ENCODE measurements at places on chromosomes 2 and 18.

DNA sequence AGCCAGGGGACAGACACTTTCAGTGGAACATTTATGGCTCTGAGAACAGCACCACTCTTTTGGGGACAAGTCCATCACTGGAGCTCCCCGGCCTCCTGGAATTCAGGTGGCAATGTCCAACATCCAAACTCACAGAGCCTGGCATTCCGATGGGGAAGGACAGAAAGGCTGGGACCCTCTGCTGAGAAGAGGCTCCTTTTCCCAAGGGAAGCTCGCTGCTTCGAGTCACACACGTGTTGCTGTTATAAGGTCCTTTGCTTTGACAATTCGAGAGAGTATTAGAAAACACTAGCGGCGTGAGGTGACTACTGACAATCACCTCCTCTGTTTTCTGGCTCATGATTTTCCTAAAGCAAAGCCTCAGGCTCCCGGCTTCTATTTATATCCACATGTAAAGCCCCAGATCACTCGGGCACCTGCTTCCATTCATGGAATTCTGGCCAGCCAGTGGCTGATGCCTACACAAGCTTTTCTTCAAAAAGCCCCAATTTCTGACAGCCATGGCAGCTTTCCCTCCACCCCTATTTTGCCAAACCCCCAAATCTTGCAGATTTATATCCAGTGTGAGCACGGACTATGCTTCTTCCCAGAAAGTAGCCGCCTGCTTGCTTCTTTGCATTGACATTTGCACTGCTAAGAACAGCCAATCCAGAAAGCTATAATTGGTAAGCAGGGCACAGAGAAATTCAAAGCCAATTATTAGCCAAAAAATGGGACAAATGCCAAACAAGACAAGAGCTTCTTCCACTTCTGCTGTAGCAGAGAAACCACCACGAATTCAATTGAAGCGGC lies 67.3 kb downstream of the NDUFA10 start:
- no peak for DNase-seq

- DNase-seq, result peak; percentile 89
These were observed 100.9 kb downstream of the ARL4C start for GRCh38 chr2:234395891-234396420.

DNA sequence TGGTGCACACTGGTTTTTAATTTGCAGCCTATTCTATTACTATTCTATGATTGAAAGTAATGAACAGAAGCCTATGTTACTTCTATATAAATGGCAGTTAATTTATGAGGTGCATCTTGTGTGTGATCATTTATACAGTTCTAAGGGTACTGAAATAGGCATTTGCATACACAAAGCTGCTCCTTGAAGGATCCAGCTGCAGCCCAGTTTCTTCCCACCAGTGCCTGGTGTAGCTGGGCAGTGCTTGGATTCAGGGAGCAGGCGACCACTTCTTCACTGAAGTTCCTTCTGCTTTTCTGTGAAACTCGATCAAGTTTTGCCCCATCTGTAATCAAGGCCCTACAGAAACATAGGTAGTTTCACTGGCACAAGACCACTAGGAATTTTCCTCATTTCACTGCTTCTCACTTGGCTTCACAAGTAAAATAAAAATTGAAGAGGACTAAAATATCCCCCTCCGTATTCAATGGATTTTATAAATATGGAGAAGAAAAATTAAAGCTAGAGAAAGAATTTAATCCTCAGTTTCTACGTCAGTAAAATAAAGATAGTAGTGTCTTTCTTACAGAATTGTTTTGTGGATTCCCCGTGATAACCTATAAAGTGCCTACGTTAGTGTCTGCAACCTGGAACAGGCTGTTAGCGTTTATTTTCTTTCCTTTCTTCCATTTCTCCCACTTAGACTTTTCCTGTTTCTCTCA lies 1.7 kb upstream of the LPIN2 start:
- DNase-seq, result no peak

- DNase-seq, result no peak
These were observed 11.4 kb downstream of the CUL3 start for GRCh38 chr2:224573724-224574123.

DNA sequence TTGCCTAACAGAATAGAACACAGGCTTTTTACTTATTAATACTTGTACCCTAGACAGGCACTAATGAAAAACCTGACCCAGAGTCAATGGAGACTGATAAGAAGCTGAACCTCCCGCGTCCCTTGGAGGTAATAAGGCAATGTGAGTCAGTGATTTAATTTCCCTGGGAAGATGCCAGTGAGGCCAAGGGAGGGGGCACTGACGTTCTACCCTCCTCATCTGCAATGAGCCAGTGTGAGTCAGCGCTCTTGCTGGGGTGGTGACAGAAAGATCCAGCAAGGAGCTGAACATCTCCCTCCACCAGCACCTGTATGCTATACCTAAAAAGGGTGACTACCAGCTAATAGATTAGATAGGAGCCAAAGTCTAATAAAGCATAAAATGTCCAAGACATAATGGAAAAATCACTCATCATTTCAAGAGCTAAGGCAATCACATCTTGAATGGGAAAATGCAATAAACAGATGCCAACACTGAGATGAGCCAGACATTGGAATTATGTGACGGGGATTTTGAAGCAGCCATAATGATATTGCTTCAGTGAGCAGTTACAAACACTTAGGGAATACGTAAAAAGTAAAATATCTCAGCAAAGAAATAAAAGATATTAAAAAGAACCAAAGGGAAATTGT lies 116.9 kb downstream of the TPGS2 start:
- DNase-seq, result no peak

DNA sequence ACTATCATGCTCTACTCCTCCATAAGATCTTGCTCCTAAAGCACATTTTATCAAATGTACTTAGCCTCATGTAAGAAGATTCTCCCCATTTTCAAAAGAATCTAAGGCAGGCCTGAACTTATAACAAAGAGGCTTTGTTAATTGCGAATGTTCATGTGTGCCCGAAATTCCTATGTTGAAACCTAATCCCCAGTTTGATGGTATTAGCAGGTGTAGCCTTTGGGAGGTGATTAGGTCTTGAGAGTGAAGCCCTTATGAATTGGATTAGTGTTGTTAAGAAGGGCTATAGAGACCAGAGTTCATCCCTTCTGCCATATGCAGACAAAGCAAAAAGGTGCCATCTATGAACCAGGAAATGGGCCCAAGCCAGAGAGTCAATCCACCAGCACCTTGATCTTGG lies 234.5 kb downstream of the PAX3 start:
- DNase-seq, result no peak

GRCh38 chr2:66675591-66675990 lies 240.7 kb downstream of the MEIS1 start:
- DNase-seq, result no peak

GRCh38 chr2:164692114-164692513 lies 70.8 kb upstream of the GRB14 start:
- DNase-seq, result no peak

- no peak for DNase-seq
These were observed 101.3 kb upstream of the NDUFV2 start for GRCh38 chr18:9001209-9001608.

DNA sequence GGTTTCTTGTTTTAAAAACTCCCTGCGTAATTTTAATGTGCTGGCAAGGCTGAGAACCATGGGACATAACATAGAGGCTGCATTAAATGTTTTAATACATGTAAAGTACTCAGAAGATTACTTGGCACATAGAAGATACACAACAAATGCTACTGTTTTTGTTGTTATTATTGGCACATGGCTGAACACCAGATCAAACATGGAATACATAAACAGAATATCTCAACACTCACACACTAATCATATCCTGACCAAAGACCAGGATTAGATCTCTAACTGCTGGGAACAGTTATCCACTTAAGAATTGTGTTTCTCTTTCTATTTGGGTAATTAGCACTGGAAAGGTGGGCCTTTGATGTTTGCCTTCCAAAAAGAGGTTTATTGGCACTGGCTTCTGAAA lies 69.3 kb downstream of the KCNE4 start:
- no peak for DNase-seq

GRCh38 chr2:19332503-19332902 lies 25.9 kb downstream of the OSR1 start:
- DNase-seq, result no peak

DNA sequence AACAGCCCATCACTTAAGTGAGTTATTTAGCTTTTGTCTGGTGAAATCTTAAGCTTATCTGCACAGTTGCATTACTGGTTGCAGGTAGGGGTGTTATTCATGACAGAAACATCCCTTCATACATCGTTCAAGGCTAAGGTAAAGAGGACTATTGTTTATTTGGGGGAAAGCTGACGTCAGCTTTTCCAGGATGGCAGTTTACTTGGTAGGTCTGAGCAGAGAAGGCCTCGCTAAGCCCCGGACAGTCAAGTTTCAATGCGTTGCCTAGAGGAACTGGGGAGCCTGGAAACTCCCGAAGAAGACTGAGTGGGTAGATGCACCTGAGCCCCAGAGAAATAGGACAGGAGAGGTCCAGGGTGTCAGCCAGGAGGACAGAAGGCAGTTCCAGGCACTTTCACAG lies 2.2 kb downstream of the RNU4ATAC start:
- no peak for DNase-seq

GRCh38 chr2:107374249-107374648 lies 452.4 kb upstream of the RGPD4 start:
- DNase-seq, result no peak

- no peak for DNase-seq
These were observed 264.7 kb downstream of the RNF152 start for GRCh38 chr18:61628085-61628484.

DNA sequence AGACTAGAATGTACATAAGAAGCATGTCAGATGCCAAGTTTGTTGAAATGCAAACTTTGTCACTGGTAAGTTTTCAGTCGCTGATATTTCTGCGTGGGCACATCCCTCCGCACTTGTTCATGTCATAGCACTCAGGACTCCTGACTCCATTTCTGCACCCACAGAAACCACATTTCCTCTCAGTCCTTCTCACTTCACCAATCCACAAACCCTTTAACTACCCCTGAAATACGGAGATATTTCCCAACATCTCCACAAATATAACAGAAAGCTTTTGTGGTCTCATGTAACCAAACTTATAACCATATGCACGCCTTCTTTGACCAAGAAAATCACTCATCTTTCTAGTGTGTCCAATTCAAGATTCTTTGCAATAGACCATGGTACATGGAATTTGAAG lies 276.9 kb upstream of the ERBB4 start:
- no peak for DNase-seq

DNA sequence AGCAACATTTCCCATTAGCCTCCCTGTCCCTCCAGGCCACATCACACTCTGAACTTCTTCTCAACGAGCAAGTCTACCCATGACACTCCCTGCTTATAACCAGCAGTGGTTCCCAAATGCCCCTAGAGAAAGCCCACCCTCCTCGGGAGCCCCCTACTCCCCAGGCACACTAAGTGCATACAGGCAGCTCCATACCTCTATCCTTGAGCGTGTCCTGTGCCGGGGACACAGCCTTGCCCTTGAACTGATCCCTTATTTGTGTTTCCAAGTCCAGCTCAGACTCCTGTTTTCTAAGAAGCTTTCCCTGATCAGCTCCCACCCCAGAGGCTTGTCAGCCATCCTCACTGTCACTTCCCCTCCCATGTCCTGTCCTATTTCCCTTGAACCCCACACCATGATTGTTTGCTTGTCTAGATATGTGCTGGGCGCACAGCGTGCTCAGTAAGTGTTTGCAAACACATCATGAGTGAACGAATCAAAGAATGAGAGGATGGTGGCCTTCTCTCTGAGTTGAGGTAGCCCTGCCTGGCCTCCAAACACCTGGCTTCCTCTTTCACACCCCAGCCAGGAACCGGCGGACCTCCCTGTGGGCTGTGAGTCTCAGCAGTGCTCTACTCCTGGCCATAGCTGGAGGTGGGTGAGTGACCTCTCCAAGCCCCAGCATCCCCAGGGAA lies 2.1 kb downstream of the TEX51 start:
- no peak for DNase-seq

DNA sequence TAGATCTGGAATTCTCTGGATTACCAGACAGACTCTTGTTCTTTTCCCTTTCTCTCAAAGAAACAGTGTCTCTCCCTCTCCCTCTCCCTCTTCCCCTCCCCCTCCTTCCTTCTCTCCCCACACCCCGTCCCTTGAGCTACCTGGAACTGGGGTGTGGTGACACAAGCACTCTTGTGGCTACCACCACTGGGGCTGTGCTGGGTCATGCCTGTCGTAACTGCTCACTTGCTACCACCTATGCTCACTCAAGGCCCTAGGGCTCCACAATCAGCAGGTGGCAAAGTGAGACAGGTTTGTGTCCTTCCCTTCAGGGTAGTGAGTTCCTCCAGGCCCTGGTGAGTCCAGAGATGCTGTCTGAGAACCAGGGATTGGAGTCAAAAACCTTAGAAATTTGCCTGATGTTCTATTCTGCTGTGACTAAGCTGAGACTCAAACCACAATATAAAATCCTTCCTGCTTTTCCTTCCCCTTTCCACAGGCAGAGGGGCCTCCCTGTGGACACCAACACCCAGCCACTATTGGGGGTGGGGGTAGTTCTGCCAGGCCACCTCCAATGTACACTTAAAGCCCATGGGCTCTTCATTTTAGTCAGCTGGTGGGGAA lies 70.8 kb downstream of the OXER1 start:
- DNase-seq, result no peak

DNA sequence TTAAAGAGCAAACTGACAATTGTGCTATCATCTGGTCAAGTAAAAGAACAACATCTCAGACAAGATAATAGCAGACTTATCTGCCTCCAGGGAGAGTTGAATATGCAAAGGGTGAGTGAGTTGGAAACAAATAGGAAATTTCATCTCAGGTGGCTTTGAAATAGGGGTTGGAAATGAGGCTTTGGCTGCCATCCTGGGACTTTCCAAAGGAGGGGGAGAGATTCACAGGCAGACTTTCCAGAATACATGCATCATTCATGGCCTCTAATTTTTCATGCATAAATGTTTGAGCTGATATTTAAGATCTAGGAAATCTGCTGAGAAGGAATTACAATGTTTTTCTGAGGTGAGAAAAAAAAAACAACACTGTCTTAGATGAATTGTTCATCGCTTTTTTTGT lies 300.5 kb downstream of the ALK start:
- no peak for DNase-seq

DNA sequence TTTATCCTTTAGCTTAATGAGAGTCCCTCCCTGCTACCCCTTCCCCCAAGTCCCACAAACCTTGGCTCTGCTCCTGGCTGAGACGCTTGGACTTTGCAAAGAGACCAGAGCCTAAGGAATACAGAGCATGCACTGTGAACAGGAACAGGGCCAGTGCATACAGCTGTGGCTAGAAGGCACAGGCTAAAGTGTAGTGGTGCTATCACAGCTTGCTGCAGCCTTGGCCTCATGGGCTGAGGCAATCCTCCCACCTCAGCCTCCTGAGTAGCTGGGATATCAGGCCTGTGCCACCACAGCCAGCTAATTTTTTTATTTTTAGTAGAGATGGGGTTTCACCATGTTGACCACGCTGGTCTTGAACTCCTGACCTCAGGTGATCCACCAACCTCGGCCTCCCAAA lies 39.5 kb upstream of the ASXL2 start:
- DNase-seq, result no peak
